ENCODE measurements at places on chromosomes 13 and 19.

GRCh38 chr19:15471639-15472101 lies 7.3 kb upstream of the RASAL3 start:
- DNase-seq = no peak

DNA sequence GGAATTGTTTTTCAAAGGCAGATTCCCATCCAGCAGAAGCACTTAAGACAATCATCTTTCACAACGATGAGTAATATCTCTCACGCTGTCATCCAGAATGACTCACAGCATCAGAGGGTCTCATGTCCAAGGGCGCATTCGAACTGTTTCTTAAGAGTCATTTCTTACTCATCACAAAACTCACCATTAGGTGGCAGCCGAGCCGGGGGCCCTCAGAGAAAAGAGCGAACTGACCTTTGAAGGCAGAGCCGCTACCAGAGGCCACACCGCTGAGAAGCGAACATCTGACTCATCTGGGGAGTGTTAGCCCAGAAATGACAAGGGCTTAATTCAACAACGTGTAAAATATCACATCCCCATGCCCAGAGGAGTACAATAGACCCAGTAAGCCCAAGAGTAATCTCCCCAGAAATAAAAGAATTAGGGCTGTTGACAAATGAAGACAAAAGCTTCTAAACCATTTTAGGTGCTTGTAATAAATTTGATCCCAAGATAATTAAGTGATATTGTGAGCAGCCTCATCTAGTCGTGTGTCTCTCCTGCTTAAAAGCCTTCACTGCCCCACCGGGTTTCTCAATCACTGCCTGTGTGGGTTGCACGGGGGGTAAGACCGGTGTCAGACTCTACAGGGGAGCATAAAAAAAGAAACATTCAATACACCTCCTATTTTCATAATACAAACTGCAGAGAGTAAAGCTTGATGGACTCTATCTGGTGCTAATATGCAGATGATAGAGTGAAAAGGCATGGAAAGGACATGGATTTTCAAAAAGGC lies 96.2 kb downstream of the CYSLTR2 start:
- DNase-seq = peak; percentile 99

DNA sequence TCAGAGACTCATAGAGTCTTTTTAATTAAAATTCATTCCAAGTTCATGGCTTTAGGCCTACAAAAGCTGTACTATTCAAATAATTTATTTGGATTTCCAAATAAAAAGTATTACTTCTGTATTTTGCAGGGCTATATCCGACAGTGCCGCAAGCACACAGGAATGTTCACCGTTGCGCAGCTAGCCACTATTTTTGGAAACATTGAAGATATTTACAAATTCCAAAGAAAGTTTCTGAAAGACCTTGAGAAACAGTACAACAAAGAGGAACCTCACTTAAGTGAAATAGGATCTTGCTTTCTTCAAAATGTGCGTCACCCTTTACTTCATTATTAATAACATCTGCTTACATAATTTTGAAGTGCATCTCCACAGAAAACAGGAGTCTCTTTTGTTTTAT lies 20.5 kb upstream of the C1QTNF9 start:
- DNase-seq = no peak

- no peak for DNase-seq
Observed at GRCh38 chr13:86870444-86870843, 800.7 kb upstream of the SLITRK5 start.

DNA sequence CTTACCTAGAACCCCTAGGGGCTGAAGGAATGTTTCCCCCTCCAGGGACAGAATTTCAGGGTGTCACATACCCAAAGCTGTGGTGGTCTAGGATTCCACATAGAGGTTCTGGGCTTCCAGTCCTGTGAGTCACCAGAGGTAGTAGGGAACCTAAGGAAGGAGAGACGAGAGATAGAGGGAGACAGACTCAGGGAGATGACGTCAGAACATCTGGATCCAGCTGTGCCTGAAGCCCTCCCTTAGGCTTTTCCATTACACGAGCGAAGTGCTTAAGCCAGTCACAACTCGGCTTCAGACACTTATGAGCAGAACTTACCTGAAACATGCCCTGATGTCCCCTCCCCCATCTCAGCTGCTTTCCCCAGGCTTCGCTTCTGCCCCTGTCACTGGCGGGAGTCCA lies 11.8 kb upstream of the SELENOW start:
- no peak for DNase-seq

GRCh38 chr13:32940601-32941000 lies 75.6 kb upstream of the KL start:
- peak; percentile 43 for DNase-seq

DNA sequence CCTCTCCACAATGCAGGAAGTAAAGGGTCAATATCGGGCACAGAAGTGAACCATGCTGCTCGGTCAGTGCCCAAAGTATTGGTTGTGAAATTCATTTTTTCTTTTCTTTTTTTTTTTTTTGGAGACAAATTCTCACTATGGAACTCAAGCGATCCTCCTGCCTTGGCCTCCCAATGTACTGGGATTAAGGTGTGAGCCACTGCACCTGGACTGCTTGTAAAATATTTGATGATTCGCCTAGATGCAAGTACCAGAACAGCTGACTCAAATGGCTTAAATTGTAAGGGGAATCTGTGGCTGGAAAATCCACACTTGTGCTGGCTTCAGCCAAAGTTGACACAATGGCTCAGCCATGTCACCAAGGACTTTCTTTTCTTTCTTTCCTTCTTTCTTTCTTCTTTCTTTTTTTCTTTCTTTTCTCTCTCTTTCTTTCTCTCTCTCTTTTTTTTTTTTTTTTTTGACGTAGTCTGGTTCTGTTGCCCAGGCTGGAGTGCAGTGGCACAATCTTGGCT lies 43.7 kb downstream of the NUMBL start:
- DNase-seq = no peak

DNA sequence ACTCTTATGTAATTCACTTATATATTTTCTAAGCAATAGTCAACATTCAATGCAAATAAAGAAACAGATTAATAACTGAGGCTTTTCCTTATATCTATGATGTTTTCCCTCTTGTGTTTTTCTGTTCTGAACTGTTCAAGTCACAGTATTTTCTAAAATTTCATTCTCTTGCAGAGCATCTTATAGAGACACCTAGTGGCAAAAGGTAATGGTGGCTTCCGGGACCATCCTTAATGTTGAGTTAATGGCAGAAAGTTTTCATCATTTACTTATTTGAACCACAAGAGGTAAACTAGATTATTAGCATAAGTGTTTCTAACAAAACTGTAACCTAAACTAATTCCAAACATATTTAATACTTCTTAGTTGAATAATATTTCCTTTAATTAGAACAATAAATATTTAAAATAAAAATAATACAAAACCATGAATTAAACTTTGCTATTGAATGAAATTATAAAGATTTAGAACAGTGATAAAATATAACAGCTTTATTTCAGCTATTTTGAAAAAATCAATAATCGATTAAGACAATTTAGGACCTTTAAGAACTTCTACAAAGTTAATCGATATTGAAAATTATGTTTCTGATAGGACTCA lies 1.7 kb upstream of the SLITRK5 start:
- no peak for DNase-seq

DNA sequence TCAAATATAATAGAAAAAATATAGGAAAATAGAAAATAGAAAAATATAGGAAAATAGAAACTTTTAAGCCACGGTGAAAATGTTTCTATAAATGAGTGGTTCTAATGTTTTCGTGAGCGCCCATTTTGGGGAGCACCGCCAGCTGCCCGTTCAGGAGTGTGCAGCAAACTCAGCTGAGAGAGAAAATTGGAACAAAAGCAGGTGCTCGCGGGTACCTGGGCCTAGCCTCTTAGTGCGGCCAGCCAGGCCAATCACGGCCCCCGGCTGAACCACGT lies 204 bp upstream of the PDX1 start:
- DNase-seq = no peak

DNA sequence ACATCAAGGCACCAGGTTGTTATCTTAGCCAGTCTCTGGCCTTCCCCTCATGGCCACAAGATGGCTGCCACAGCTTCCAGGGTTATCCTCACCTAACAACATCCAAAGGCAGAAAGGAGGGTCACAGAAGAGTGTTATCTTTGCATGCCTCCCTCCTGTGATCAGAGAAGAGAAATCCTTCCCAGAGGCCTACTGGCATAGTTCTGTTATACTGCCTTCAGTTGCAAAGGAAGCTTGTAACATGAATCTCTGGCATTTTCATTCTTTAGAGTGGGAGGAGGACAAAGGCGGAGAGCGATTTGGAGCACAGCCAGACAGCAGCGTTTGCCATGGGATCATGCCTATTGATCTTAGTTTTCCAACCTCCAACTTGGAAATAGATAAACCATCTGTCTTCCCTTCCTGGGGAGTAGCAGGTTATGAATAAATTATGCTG lies 135.7 kb downstream of the DNAJC15 start:
- peak; percentile 50 for DNase-seq

- no peak for DNase-seq
Observed at GRCh38 chr19:49954092-49954829, 6.7 kb downstream of the SIGLEC11 start.

GRCh38 chr13:74695021-74695800 lies 561.0 kb upstream of the KLF12 start:
- no peak for DNase-seq

- no peak for DNase-seq
Observed at GRCh38 chr13:74093691-74094090, 40.5 kb downstream of the KLF12 start.

- DNase-seq = peak; percentile 31
Observed at GRCh38 chr13:91647361-91647990, 249.1 kb downstream of the GPC5 start.

- no peak for DNase-seq
Observed at GRCh38 chr13:19345158-19345557, 163.5 kb upstream of the TUBA3C start.

- DNase-seq = no peak
Observed at GRCh38 chr13:38417727-38418126, 68.1 kb downstream of the UFM1 start.

- no peak for DNase-seq
Observed at GRCh38 chr13:24282256-24282655, 27.1 kb upstream of the C1QTNF9 start.

- DNase-seq = no peak
Observed at GRCh38 chr13:91181892-91182291, 165.6 kb upstream of the MIR17HG start.

GRCh38 chr13:30111810-30112209 lies 195.5 kb downstream of the KATNAL1 start:
- no peak for DNase-seq

DNA sequence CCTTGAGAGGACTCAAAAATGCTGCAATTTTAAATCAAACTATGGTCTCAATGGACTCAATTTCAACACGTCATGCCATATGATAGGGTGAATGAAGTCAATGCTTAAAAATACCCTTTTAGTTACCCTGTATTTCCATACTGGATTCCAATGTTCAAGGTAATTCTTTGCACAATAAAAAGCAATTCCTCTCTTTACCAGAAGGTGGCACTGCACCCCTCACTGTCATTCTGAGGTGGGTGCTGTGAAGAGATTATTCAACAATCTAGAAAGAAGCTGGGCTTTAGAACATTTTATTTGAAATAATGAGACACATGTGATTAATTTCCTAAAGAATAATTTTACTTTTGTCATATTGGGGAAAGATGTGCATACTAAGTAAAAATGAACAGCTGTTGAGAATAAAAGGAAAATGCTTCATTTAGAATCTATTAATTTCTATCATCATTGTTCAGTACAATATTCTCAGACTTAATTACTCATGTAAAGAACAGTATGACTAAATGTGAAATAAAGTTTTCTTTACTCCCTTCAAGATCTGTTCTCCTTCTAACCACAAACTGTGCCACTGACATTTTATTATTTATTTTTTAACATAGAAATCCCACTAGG lies 789.1 kb downstream of the GPC5 start:
- DNase-seq = no peak

- no peak for DNase-seq
Observed at GRCh38 chr19:48490981-48491792, 20.4 kb downstream of the LMTK3 start.

DNA sequence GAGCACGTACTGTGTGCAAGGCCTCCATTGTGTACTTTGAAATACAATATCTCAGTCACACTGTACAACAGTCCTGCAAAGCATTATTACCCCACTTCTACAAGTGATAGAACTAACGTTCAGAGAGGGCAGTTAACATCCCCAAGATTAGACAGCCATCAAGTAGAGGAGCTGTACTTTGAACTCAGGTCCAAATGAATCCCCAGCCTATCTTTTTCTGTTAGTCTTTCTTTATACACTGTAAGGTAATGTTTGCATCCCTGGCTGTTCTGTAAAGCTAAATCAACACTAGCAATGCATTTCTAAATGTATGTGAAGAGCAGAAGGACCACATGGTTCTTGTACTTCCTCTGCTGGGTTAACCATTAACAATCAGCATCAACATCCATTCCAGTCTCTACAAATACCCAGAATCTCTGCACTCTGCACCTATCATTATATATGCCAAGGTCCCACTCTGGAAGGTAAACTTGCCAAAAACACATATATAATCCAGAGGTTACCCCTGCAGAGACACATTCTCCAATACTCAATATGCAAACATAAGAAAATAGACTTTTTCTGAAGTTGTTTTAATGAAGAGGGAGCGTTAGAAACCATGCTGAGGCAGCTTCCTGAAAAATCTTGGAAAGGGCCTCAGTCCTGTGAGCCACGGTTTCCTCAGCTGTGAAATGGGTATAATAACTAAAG lies 182.3 kb downstream of the MZT1 start:
- no peak for DNase-seq

GRCh38 chr13:79778741-79779460 lies 297.9 kb downstream of the NDFIP2 start:
- no peak for DNase-seq

- DNase-seq = no peak
Observed at GRCh38 chr19:16460454-16460853, 11.3 kb downstream of the EPS15L1 start.

- DNase-seq = no peak
Observed at GRCh38 chr13:27497563-27498230, 47.3 kb upstream of the MTIF3 start.

GRCh38 chr19:39825531-39826076 lies 8.4 kb downstream of the DYRK1B start:
- DNase-seq = no peak

DNA sequence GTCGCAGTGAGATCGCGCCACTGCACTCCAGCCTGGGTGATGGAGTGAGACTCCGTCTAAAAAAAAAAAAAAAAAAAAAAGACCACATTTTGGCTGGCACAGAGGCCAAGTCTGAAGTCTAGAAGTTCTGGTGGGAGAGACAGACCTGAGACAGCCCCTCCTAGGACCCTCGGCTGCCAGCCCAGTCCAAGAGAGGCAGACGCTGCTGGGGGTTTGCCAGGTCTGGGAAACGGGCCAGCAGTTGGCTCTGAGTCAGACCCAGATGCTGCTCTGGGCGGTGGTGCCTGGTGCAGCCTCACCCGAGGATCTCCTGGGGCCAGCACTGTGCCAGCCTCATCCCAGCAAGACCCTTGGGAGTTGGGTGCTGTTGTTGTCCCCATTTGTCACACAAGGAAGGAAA lies 5.8 kb downstream of the FCHO1 start:
- DNase-seq = no peak

- DNase-seq = no peak
Observed at GRCh38 chr13:50334115-50334778, 319.0 kb downstream of the KCNRG start.

- peak; percentile 46 for DNase-seq
Observed at GRCh38 chr19:3047496-3048189, 14.7 kb downstream of the TLE5 start.
